Pancreas (tissue), 10 donors: ENCODE measurements at places on chromosomes 11 and 22. TPM values are rescaled to one million over a fixed set of nuclear protein-coding genes. Genes with fewer than 3 reads are reported as not detected.

The TMEM126A gene
- 11.9 TPM for total RNA-seq

The GLYATL1B gene
- total RNA-seq = not detected

The NELL1 gene
- total RNA-seq = not detected

The RIBC2 gene
- 0.29 TPM for total RNA-seq

- no peak overlapping the region for H3K4me3 ChIP-seq
- no peaks in the 10 kb centered on the region for H3K36me3 ChIP-seq
- no peaks in the 10 kb centered on the region for H3K27me3 ChIP-seq
- DNase-seq = no peak
Measured at GRCh38 chr11:86398106-86398505, 23.4 kb downstream of the CCDC81 start.

- H3K27me3 ChIP-seq = no peaks in the 10 kb centered on the region
- no peaks in the 10 kb centered on the region for H3K4me1 ChIP-seq
- no peak overlapping the region for H3K4me3 ChIP-seq
- no peak for DNase-seq
Measured at GRCh38 chr11:4071914-4072313, 22.7 kb upstream of the RRM1 start.

DNA sequence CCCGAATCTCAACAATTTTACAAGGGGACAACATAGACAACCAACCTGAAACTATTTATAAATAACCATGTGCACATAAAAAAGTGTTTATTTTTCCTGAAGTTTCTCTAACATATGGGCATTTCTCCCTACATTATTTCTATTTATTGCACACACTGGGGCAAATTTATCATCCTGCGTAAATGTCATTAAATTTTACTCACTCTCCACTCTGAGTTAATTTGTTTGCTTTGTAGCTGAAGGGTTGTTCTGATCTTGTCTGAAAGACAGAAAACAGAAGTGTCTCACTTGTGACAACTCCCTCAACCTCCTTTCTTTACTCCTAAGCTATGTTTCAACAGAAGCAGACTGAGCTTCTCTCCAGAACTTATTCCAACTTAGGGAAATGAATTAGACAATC is 194.2 kb downstream of the HIPK3 start:
- no peak overlapping the region for H3K27ac ChIP-seq
- H3K4me1 ChIP-seq = no peaks in the 10 kb centered on the region
- H3K27me3 ChIP-seq = no peaks in the 10 kb centered on the region
- H3K36me3 ChIP-seq = no peaks in the 10 kb centered on the region
- DNase-seq = no peak

DNA sequence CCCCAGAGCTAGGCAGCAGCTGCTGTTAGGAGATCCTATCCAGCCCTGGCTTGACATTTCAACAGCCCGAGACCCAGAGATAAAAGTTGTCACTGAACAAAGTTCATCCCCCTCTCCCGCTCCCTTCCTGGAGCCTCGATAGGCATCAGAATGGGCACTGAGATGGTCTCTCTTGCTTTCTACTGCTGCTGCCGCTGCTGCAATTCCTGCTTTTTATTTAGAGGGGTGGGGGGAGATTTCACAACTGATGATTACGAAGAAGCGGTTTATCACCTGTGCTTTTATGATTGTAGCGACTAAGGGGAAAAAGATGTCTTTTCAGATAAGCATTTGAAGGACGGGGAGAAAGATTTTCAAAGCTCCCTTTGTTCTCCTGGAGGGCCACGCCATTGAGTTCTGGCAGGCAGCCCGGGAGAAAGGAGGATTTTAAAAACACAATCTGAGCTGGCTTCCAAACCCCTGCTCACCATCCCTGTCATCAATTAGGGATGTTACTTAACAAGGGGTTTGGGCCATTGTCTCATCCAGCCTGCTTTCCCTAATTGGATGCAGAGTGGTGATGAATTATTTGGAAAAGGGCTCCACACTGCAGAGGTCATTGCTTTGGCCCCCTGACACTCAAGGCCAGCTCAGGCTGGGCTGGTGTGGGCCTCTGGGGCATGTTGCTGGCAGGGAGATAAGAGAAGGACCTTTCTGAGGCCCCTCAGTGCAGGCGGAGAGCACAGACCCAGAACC is 344.7 kb downstream of the BUD13 start:
- H3K27me3 ChIP-seq = no peaks in the 10 kb centered on the region
- H3K27ac ChIP-seq = no peak overlapping the region
- H3K4me1 ChIP-seq = no peaks in the 10 kb centered on the region
- H3K36me3 ChIP-seq = no peaks in the 10 kb centered on the region
- DNase-seq = no peak

GRCh38 chr11:17352950-17353820 is 1.6 kb downstream of the NCR3LG1 start:
- H3K4me1 ChIP-seq = peaks cover 6% of the 10 kb centered on the region
- no peaks in the 10 kb centered on the region for H3K36me3 ChIP-seq
- H3K27ac ChIP-seq = peak overlapping the region; percentile 66
- no peaks in the 10 kb centered on the region for H3K27me3 ChIP-seq
- peak; percentile 86 for DNase-seq
- H3K4me3 ChIP-seq = peak overlapping the region; percentile 70
